ENCODE measurements at places on chromosomes 2 and 18.

GRCh38 chr18:73927496-73927895 lies 220.1 kb downstream of the FBXO15 start:
- DNase-seq = no peak

- DNase-seq = no peak
These were observed 54.5 kb downstream of the EVA1A start for GRCh38 chr2:75506101-75506697.

- no peak for DNase-seq
These were observed 804.5 kb downstream of the TDRD15 start for GRCh38 chr2:21928292-21928691.

DNA sequence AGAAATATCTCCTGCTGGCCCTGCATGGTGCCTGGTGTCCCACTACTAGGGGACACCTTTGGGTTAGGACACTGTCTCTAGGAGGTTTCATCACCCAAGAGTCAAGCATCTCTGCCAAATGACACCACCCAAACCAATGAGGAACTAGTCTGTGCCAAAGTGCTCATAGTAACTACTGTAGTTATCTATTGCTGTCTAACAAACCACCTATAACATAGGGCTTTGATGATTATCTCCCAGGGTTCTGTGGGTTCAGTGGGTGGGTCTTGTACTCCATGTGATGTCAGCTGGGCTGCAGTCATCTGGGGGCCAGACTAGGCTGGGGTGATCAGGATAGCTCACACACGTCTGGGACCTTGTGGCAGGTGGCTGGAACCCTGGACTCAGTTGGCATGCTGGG lies 59.8 kb downstream of the EPAS1 start:
- no peak for DNase-seq

DNA sequence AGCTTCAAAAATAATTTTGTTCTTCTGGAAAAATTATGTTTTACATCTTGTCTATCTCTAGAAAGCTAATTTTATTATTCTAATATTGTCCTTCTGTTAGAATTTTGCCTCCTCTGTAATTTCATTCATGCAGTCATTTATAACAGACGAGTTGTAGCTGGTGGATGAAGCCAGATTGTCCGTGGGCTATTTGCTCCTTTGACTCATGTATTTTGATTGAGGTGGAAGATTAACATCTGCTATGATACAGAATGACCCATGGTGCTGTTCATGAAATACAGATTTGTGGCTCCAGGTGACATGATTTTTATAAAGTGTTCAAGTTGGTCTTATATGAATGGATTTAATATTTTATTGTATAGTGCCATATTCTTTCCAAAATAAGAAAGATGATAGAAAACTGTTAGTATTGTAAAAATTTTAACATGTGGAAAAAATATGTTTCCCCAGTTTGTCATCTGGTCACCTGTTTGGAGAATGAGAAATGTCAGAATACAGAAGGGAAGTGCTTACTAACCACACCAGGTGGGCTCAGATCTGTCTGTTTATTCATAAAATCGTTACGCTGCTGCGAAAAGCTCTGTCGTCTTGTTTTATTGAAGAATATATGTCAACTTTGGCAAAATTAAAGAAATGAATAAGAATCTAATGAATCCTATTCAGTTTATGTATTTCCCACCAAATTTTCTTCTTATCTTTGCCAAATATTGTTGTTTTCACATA lies 20.4 kb upstream of the L3MBTL4 start:
- DNase-seq = no peak

- no peak for DNase-seq
These were observed 17.9 kb upstream of the SFXN5 start for GRCh38 chr2:73089270-73090030.
